ENCODE measurements at places on chromosomes 5 and 9. TPM values are rescaled to one million over a fixed set of nuclear protein-coding genes. Genes with fewer than 3 reads are reported as not detected.

DNA sequence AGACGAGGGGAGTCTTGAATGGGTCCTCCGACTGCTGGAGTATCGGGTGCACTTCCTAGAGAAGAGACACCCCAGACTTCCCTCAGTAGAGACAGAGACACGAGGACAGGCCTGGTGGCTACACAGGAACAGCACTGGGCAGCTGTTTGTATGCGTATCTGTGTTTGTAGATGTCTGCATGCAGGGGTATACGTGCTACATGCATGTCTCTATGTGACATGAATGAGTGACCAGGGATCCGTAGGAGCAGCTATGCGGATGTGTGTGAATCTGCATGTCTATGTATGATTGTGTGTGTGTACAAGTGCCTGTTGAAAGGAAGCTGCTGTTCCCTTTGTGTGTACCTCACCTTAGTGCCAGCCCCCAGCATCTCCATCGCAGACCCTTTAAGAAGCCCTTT lies 31.2 kb downstream of the CNTFR start:
- no peak for DNase-seq

DNA sequence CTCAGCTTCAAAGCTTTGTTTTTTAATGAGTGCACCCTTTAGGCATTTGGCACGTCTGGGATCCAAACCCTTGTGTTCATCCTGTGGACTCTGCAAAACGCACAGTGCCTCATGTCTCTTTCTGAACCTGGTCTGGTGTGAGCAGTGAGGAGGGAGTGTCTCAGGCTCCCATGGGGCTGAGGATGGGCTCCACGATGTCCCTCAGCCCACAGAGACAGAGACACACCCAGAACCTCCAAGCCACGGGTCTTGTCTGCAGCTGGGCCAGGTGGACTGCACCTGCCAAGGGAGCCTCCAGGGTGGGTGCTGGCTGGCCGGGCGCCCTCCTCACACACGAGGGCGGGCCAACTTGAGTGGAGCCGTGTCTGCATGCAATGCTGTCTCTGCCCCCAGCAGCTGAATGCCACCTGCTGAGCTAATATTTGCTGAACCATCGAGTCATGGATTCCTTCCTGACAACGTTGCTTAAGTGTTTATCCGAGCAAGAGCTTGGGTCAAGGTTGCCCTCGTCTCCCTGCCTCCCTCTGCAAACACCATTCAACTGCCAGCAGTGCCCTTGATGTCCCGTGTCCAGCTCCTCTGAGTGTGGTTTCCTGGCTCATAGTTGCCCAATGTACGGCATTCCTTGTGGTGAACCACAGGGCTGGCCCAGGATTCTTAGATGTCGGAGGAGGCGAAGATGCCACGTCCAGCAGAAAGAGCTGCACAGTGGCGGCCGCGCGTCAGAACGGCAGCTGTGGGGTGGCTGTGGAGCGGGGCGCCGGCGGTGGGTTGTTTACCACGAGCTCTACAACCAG lies 31.4 kb upstream of the LPCAT1 start:
- DNase-seq: peak; percentile 27

DNA sequence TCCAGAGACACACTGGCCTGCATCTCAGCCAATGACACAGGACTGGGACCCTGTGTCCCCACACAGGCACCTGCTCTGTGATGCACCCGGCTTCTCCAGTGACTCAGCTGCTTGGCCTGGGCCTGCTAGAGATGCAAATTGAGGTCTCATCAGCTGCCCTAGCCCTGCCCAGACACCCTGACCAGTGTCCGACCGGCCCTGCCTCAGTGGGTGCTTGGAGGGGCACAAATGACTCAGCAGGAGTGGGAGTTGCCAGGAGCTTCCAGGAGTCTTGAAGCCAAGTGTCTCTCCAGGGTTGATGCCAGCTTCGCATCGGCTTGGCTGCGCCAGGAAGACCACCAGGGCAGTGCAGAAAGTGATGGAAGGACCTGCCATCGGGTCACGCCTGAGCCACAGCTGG lies 148.2 kb downstream of the ICE1 start:
- DNase-seq: no peak

DNA sequence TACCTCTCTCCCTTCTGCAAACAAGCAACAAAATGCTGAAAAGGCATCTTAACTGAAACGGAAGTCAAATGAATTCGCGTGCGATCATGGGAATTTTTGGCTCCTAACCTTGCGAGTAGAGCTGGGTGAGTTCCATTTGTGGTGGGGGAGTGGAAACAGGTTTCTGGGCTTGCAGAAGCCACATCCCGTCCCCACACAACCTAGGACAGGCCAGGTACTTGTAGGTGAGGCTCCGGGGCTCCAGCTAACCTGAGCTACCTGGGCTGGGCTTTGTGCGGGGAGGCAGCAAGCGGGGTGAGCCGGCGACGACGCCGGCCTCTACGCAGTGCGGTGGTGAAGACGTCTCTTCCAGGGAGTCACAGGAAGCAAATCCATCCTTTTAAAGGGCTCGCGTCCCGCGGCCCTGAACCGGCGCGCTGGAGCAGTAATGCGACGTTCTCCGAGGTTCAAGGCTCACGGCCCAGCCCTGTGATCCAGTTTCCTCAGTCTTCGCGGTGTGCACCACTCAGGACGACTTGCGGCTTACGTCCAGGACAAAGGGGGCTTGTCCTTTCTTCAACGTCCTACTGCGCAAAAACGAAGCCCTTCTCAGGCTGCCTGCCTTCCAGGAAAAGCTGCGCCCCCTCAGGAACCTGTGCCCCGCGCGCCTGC lies 567 bp upstream of the SPIN1 start:
- peak; percentile 52 for DNase-seq

DNA sequence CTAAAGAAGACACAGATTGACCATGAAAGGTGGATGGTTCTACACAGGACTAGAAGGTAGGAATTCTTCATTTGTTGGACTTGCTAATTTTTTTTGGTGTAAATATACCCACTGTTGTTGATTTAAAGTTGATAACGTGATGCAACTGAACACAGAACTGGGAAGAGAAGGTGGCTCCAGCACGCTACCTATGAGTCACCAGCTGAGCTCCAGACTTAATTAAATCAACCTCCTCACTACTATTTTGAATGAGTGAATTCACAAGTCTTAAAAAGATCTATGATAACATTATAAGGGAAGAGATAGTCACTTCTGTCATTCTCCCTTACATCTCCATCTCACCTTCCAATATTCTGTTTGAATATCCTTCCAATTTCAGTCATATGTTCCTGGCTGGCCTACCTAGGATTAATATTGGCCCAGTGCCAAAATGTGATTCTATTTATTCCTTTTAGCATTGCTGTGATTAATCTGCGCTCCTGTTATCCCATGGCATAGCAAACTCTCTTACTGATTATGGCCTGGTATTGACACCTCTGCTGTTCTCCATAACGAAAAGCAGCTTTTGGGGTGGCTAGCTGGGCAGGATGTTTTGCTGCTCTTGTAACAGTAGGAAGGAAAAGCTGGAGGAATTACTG lies 135.9 kb upstream of the CCDC152 start:
- no peak for DNase-seq

DNA sequence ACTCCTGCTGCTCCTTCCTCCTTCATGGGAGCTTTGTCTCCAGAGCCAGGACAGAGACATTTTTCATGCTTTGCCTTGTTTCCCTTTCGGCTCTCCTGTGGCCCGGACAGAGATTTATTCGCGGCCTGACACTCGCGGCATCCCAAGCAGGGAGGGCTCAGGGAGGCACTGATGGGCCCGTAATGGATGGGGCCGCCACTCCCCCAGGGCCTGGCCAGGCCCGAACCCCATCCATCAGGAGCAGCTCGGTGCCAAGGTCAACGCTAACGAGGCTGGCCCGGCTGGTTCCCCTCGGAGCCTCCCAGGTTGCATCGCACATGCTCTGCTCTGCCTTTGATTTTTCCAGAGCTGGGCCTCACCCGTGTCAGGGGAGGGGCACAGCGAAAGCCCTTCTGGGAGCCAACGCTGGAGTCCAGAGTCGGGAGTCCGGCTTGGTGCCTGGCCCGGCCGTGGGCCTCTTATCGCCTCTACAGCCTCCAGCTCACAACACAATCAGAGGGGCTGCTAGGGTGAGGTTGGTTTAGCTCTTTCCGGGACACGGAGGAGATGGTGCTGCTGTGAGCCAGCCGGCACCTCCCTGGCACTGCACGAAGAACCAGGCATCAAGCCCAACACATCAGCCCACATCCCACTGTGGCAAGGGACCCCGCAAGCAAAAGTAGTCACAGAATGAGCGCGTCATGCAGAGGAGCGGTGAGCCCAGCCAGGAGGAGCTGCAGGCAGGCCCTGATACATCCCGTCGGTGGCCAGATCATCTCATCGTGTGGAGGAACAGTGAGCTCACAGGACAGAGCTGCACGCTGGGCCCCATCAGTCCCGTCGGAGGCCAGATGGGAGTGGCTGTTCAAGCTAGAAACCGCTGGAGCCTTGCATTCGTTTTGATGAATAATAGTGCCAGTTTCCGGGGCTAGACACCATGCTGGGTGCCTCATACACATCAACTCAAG lies 72.2 kb upstream of the BARHL1 start:
- DNase-seq: no peak

GRCh38 chr5:173764332-173765028 lies 123.7 kb upstream of the CPEB4 start:
- no peak for DNase-seq

The NME5 gene
- 0.09 TPM for total RNA-seq

DNA sequence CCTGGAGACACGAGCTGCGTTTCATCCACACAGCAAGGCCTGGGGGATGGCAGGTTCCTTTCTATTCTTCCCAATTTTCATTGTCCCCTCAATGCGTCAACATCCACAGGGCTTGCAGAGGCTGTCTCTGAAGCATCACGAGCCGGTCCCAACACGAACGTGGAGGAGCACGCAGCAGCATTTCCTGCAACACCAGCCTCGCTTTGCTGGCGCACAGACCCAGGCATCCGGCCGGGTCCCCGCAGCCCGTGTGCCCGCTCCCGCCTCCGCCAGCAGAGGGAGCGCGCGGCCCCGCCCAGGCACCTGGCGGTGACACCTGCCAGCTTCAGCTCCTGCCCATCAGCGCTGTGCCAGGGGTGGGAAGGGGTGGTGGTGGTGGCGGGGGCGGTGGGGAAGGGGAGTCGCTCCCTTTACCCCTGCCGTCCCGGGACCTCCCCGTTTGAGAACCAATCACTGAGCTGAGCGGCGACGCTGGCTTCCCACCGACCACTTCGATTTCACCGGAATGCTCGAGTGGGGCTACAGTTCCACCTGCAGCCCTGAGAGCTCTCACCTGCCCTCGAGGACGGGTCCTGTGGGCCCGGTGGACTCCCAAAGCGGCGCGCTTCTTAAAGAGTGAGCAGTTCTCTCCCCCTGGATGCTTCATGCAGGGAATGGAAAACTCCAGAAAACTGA lies 464.5 kb downstream of the ICE1 start:
- peak; percentile 49 for DNase-seq

The SURF1 gene
- total RNA-seq: 42.8 TPM

- no peak for DNase-seq
Observed at GRCh38 chr5:149820012-149820411, 89.9 kb downstream of the PPARGC1B start.

DNA sequence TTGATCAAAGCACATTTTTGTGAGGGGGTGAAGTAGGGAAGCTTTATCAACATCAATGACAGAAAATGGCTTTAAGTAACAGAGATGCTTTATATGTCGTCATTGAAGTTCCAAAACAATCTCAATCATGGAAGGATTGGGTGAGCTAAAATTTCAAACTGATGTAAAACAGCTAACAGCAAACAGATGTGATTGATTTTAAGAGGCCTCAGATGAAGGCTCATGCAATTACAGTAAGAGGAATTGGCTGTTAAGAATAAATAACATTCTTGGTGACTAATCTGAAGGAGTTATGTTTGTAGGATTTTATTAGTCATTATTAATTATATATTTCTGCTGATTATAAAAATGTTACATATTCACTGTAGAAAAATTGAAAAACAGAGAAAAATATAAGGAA lies 63.5 kb upstream of the PUM3 start:
- no peak for DNase-seq

DNA sequence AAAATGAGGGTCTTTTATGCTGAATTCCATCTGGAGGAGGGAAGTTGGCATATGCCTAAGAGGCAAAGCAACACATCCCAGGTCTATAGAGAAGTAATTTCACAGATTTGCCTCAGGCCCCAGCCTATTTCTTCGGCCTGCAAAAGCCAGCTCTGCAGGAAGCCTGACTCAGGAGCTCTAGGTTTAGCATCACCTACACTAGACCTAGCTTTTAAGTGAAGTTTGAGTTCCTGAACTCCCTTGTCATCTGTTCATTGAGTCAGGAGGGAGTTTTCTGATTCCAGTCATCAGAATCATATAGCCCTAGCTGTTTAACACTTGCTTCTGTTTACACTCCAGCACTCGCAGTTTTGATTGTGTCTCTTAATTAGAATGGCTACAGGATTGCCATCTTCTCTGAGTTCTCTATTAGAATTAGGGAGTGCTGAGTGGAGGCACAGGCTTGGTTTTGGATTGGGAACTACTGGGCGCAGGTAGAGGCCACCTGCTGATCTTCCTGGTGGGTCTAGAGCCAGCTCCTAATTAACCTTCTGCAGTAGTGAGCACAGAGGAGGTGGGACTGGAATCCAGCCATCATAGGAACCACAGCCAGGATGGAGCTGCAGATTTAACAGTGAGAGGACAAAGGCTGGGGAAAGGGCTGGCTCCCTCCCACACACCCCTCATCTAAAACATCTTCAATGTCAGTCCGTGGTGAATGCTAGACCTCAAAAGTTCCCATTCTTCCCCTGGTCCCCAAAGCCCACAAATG lies 179.5 kb downstream of the TRIO start:
- no peak for DNase-seq

- no peak for DNase-seq
Observed at GRCh38 chr5:115930630-115931337, 31.5 kb upstream of the LVRN start.

GRCh38 chr5:155307229-155307628 lies 293.7 kb downstream of the KIF4B start:
- no peak for DNase-seq

GRCh38 chr9:8715788-8716187 lies 916.2 kb upstream of the DMAC1 start:
- DNase-seq: no peak

DNA sequence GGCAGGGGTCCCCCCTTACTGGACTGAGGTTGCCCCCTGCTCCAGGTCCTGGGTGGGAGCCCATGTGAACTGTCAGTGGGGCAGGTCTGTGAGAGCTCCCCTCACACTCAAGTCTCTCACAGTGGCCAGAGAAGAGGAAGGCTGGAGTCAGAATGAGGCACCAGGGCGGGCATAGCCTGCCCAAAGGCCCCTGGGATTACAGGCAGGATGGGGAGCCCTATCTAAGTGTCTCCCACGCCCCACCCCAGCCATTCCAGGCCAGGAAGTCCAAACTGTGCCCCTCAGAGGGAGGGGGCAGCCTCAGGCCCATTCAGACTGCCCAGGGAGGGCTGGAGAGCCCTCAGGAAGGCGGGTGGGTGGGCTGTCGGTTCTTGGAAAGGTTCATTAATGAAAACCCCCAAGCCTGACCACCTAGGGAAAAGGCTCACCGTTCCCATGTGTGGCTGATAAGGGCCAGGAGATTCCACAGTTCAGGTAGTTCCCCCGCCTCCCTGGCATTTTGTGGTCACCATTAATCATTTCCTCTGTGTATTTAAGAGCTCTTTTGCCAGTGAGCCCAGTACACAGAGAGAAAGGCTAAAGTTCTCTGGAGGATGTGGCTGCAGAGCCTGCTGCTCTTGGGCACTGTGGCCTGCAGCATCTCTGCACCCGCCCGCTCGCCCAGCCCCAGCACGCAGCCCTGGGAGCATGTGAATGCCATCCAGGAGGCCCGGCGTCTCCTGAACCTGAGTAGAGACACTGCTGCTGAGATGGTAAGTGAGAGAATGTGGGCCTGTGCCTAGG lies at the start of gene CSF2:
Gene CSF2 (plus strand): TSS at position 559 of the 783 bp plus-strand sequence. CDS start 35 bp downstream, at position 594.
- no peak for DNase-seq

- DNase-seq: no peak
Observed at GRCh38 chr5:54415896-54416601, 39.5 kb upstream of the HSPB3 start.
